NCI-H1417 (cell line): ENCODE measurements at places on chromosomes 11 and 22.

- DNase-seq = no peak
These were observed at the start of gene KCNJ5 for GRCh38 chr11:128890543-128891368. TSS of gene KCNJ5 (plus strand) at chr11:128891356. CDS start at chr11:128911274, 19,918 bp downstream.

DNA sequence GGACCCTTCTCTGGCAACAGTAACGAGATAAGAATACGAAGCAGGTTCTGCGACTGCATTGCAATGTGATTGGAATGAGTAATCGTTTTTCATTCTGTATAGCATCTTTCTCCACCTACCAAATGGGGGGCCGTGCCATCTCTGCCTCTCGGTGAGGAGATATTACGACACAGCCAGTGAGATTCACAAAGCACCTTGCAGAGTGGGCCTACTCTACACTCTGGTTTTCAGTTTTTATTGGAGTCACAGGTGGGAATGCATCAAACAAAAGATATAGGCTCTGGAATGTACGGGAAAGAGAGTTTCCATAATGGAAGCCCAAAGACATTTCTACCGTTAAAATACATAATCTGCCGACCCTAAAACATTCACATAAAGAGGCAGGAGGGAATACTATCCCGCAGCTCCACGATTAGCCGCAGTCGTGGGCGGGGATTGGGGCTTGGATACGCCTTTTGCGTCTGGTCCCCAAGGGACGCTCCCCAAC is 423 bp upstream of the RTN3 start:
- no peak for DNase-seq

GRCh38 chr11:109885006-109885405 is 208.2 kb upstream of the ZC3H12C start:
- DNase-seq = no peak

- DNase-seq = no peak
These were observed 9.3 kb downstream of the LAYN start for GRCh38 chr11:111549869-111550203.

DNA sequence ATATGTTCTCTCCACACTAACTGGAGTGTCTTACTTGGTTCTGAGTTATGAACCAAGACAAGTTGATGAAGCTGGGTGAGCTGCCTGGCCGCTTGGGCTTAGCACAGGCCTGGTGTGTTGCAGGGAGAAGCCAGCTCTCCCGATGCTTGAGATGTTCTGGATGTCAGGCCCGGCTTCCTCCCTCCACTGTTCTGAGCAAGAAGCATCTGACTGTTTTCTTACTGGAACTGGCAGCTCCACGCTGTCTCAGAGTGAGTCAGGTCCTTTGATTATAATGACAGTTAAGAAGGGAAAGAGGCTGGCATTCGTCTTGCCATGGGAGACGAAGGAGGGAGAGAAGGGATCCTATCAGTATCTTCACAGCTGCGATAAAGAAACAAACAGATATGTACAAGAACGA is 46.5 kb upstream of the CRTAM start:
- DNase-seq = no peak

- peak; percentile 77 for DNase-seq
These were observed 720 bp downstream of the PACS1 start for GRCh38 chr11:66070604-66071380.

DNA sequence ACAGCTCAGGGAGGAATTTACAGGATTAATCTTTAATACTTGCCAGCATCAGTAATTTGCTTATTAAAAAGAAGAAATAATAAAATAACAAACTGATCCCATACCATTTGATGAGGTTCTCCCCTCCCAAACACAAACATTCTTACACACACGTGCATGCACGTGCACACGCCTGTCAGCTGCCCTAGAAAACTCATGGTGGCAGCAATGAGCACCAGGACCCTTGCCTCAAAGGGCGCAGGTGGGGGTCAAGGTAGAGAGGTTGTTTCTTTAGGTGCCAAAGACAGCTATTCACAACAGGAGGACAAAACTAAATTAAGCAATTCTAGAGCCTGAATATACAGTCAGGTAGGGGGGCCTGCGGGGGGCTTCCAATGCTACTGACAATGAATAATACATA is 219.3 kb downstream of the BUD13 start:
- DNase-seq = no peak

GRCh38 chr11:110857892-110858546 is 145.8 kb upstream of the ARHGAP20 start:
- DNase-seq = no peak

DNA sequence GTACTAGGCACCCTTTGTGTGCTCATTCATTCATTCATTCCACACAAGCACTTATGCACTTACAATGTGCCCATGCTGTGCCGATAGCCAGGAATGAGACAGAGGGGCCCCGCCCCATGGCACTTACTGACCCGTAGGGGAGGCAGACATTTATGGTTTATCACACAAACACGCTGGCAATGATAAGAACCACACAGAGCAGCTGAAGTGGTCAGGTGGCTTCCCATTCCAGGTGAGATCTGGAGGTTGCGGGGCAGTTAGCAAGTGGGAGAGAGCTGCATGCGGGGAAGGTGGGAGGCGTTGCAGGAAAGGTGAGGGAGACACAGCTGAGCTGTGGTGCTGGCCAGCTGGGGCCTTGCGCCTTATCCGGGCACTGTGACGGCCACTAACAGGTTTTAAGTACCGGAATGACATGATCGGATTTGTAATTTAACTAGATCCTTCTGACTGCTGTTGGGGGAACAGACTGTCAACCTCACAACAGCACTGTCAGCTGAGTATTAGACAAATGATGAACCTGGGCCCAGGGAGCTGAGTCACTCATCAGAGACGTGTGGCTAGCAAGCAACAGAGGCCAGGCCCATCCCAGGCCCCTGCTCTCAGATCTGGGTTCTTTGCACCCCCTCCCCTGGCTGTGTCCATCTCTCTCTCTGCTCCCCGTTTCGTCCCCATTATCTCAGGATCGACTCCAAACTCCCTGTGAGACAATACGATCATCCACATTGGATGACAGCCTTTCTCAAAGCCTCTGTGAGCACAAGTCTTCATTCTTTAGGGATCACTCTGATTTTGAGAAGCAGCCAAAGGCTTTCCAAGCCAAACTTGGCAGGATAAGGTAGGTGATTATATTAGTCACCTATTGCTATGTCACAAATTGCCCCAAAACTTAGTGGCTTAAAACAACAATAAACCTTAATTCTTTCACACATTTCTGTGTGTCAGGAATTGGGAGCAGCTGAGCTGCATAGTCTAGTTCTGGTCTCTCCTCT is 28.4 kb downstream of the RASD2 start:
- no peak for DNase-seq

GRCh38 chr11:78946945-78947902 is 372.6 kb upstream of the NARS2 start:
- DNase-seq = no peak

GRCh38 chr11:117204283-117205080 is 5.3 kb downstream of the TAGLN start:
- no peak for DNase-seq
